GM13977 (cell line): ENCODE measurements at places on chromosomes 5 and 9.

DNA sequence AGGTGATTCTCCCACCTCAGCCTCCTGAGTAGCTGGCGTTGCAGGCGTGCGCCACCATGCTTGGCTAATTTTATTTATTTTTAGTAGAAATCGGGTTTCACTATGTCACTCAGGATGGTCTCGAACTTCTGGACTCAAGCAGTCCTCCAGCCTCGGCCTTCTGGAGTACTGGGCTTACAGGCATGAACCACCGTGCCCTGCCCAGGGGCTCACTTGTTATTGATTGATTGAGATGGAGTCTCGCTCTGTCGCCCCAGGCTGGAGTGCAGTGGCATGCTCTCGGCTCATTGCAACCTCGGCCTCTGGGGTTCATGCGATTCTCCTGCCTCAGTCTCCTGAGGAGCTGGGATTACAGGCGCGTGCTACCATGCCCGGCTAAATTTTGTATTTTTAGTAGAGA, 1.6 kb downstream of the HSPA4 start:
- DNase-seq, result no peak

GRCh38 chr5:170275376-170275994, 22.1 kb downstream of the LCP2 start:
- no peak for DNase-seq

DNA sequence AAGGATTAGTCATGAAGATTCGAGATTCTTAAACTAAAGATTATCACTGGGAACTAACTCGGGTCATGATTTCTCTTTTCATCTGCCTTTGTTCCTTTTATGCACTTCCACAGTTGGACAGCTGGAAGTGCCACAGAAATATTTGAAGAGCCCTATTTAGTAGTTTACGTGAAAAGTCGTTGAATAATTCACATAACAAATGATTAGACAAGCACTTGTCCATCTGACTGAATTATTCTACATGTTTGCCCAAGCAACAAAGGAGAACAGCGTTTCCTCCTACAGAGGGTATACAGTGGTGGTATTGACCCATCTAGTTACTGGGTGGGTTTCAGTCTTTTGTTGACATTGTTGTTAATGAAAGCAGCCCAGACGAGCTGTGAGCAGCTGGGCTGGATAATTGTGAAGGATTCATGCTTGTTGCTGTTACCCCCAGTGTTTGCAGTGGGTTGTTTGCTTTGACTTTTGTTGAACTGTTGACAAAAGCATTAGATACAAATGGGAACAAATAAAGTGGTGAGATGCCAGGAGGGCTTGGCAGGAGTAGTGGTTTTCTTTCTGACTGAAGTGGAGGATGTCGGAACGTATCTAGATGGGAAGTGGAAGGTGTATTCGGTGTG, 96.2 kb downstream of the TLE4 start:
- DNase-seq, result no peak

DNA sequence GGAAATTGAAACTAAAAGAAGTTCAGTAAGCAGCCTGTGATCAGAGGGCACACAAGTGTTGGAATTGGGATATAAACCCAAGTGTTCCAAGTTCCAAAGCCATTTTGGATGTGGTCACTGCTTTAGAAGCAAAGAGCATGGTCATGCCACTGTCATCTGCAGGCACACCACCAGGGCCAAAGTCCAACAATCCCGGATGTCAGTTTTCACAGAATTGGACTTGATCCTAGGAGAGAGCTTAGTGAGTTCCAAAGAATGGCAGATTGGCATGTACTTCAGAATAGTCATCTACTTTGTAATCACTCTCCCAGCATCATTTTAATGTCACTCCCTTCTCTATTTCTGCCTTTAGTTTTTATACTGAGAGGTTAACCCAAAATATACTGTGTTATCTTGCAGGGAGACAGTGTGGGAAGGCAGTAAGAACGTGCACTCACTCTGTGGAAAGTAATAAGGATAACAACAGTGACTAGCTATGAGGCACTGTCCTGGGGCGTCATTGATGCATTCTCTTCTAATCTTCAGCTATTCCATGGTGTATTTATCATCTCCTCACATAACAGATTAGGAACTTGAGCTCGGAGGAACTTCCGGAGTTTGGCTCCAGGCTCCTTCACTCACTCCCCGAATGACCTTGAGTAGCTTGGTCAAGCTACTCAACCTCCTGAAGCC, 388.0 kb downstream of the ACTL7B start:
- no peak for DNase-seq

GRCh38 chr9:136340356-136341041, 13.2 kb downstream of the GPSM1 start:
- DNase-seq, result no peak

DNA sequence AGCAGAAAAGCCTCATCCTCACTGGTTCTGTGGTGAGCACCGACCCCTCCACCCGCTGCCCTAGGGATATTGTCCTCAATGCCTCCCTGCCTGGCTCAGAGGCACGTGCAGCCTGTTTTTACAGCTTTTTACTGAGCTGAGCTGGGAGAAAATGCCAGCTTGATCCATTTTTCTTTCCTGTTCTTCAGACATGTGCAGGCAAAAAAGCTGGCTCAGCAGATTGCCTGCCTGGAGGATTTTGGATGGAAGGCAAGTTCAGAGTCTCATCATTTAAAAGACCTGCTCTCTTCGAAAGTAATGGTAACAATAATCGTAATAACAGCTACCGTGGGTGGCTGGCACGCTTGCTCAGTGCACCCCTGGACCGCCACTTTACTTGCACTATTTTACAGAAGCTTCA, 135.0 kb upstream of the SMIM23 start:
- no peak for DNase-seq

DNA sequence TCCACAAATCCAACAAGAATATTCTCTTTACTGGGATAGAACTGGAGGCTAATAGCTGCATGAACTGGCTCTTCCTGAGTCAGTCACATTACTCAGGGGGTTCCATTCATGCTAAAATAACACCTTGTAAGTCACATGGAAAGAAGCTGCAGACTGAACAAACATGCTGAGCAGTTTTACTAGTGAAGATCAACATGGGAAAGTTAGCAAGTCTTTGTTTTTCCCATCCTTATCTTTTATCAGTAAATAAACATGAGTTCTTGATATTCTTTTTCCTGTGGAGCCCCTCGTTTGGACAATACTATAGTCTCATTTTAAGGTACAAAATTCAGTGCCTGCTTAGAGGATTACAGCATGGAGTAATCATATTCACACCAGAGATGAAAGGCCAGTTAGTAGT, 43.7 kb upstream of the TEK start:
- DNase-seq, result no peak

GRCh38 chr9:128214571-128215490, 11.7 kb downstream of the DNM1 start:
- DNase-seq, result no peak

GRCh38 chr5:124524552-124525232, 221.7 kb downstream of the ZNF608 start:
- peak; percentile 63 for DNase-seq

DNA sequence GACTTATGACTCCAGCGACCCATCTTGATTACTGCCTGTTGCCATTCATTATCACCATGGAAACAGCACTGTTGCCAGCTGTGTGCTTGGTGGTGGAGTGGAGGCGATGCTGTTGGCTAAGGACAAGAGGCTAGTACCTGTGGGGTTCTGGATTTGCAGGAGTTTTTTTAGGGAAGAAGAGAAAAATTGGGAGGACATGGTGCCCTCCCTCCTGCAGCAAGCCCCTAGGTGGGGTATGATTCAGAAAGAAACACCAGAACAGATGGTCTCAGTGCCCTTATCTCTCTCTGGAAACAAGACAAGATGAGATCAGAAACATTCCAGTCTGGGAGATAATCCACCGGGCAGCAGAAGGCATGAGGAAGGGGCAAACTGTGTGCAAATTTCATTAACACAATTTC, 87.8 kb upstream of the TLR4 start:
- no peak for DNase-seq

GRCh38 chr9:119044806-119045205, 324.4 kb downstream of the BRINP1 start:
- no peak for DNase-seq

GRCh38 chr5:131649161-131649560, 14.1 kb upstream of the RAPGEF6 start:
- no peak for DNase-seq

GRCh38 chr5:108515517-108516105, 133.7 kb upstream of the FBXL17 start:
- no peak for DNase-seq

GRCh38 chr9:112755016-112755427, 4.5 kb downstream of the SNX30 start:
- DNase-seq, result no peak

DNA sequence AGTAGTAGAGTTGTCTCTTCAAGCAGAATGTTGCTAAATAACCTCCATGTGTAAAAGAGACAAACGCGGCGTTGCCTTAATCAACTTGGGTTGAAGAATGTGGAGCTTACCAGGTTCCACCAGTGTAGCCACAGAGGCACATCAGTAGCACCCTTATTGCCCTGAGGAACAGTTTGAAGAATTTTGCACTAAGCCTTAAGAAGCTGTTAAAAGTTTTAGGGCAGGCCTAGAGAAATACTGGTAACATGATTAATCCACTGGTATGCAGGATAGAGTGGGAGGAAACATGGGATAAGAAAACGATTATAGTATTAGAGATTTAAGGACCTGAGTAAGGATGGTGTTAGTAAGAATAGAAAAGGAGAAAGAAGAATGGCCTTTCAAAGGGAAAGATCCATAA, 100.6 kb downstream of the ZCCHC7 start:
- no peak for DNase-seq

- no peak for DNase-seq
Measured at GRCh38 chr5:121693864-121694263, 157.8 kb upstream of the FTMT start.

DNA sequence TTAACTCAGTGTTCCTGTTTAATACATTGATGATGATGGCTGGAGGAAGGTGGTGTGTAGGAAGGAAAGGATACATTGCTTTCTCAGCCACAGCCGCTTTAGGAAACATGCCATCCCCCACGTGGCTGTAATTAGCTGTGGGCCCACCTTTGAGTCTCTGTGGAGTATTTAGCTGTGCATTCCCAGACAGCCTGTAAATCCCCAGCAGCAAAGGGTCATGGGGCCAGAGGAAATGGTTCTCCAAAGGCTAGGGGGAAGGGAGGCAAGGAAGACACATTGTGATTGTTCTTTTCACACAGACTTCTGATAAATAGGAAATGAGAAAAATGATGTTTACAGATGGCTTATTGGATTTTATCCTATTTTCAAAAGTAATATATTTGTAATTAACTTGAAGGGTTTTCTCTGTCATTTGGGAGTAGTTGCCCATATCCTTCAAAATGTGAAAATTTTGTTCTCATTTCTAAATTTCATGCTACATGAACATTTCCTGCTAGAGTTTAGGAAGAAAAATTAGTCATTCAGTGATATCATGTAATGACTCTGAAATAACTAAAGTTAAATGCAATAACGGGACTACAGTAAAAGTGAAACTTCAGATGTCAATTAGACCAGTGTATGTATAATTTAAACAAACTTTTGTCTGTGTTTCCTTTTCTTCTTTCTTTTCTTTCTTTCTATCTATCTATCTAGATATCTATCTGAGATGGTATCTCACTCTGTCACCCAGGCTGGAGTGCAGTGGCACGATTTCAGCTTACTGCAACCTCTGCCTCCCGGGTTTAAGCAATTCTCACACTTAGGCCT, 24.3 kb upstream of the F2R start:
- no peak for DNase-seq

DNA sequence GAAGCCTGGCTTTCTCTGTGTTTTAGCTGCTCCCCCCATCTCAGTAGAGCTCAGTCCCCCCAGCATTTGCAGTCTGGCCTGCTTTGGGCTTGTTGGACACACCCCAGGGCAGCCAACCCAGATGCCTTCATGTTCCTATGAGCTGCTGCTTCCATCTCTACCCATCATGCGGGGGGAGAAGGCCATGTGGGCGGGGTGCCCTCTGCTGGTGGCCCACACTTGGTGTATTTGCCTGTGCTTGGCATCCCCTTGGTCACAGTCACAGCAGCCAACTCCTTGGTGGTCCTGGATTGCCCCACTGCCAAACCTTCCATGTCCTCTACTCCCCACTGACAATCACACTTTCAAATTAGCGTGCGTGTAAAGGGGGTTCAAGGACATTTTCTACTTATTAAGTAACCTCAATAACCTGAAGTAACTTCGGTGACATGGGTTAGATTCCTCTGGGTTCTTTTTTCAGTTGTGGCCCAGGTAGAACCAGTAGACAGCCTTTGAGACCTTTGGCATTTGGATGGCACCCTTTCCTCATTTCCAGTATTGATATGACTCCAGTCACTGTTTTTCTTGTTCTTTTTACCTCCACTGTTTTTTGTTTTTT, 42.8 kb downstream of the SNX30 start:
- peak; percentile 66 for DNase-seq

DNA sequence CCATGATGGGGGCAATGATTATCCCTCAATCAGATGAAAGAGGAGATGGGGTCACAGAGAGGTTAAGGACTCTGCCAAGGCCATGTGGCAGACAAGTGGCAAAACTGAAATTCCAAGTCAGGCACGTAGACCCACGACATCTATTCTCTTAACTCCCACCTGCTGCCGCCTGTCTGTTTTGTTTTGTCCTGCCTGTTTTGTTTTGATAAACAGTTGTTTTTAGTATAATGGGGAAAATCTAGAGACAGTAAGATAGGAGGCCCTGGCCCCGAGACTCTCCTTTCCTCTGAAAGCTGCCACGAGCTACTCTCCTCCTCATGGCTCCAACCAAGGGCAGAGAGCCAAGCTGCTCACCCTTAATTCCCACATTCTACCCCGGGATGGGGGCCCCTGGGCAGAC, 4.9 kb downstream of the FSTL4 start:
- no peak for DNase-seq

GRCh38 chr5:42828671-42829070, 17.0 kb upstream of the SELENOP start:
- DNase-seq, result no peak

DNA sequence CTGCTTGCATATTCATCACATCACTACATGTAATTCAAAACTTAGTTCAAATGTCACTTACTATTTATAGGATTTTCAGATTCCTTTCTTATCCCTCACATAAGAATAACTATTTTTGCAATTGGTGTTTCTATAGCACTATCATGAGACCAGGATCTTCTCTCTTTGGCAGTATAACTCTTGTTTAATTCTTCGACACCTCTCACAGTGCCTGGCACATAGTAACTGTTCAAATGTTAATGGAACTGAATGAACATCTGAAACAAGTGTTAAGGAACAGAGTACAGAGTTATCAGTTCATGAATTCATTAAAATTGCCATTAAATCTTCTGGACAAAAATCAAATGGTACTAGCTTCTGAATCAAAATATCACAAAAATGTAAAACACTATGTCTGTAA, 40.0 kb downstream of the FBXL17 start:
- no peak for DNase-seq

GRCh38 chr5:10106806-10107205, 142.9 kb downstream of the ATPSCKMT start:
- DNase-seq, result no peak

- no peak for DNase-seq
Measured at GRCh38 chr9:85483208-85483607, 258.5 kb downstream of the AGTPBP1 start.

DNA sequence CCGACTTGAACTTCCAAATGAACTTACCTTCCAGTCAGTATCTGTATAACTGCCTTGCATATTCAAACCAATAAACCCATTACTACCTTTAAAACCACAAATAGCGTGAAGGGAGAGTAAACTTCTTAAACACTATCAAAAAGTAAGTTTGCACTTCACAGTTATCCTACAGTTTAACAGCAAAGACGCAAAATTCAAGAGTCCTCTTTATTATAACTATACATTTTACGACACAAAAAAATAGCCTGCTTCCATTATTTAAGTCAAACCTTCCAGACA, 1.8 kb downstream of the PTBP3 start:
- no peak for DNase-seq
